ENCODE measurements at places on chromosomes 5 and 9.
A peak's percentile ranks its signal among the peaks of the same experiment; 100 is the strongest.

DNA sequence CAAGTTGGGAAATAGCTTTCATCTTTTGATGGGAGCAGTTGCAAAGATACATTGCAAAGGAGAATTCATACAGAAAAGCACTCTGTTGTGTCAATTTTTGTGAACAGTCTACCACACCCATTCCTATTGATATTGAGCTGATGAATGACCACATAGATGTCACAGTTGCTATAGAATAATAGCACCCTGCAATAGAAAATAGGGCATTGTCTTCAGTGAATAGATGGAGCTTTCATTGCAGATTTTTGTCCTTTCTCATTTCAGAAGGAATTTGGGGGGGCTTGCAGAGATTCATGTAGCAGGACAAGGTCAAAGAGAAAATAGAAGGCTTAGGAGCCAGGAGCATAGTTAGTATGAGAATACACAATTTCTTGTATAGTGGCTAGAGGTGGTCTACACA, 237.9 kb downstream of the TMEM38B start:
- DNase-seq = no peak

DNA sequence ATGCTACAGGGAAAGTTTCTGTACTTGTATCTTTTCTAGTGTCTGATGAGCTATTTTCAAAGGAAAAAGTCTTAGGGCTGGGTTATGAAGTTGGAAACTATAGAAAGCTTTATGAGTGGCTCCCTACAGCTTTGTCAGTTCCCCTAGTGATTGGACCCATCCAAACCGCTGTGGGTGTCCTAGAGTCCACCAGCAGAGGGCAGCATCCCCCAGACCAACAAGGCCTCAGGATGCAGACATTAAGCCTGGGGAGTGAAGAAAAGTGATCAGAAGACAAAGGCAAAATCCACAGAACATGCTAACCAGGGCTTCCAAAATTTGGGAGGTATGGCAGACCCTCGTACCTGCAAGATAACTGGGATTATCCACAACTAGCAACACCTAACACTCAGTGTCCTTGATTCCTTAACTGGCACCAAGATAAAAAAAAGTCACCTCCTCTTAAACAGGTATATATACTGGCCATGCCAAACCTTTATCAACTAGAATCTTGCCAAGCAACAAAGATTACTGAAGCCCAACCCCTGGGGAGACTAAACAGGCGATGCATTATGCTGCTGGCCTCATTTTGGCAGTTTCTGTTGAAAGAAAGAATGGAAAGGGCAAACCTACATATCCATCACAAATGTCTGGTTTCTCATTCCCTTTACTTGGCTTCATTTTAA, 110.4 kb upstream of the NR5A1 start:
- peak; percentile 83 for DNase-seq

GRCh38 chr5:765948-766631, 18.4 kb downstream of the ZDHHC11B start:
- DNase-seq = no peak

DNA sequence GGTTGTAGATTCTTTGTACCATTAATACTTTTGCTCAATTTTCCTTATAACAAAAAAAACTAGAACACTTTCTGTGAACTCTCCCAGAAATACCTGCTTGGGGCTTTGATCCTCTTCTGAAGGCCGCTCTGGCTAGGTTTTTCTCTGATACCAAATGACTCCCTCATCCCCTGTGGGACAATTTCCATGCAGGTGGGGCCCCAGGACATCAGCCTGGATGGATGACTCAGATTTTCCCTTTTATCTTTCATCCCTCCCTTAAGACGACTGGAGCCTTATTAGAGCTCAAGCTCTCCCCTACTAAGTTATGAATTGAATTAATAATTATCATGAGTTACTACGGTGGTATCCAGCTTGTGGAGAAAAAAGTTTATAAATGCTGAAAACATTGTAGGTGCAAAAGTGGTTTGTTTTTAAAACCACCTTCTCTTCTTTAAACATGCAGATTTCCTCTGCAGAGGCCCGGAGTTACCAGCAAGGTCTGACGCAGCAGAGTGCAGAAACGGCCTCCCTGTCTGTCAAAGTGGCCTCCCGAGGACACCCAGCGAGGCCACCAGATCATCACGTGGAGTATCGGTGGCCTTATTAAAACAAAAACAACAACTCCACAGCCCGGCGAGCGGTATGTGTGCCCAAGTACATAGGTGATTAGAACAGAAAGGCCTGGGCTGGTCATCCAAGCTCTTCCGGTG, 50.8 kb upstream of the IRX4 start:
- no peak for DNase-seq

- no peak for DNase-seq
Measured at GRCh38 chr5:41817625-41818301, 52.5 kb downstream of the OXCT1 start.
